ENCODE measurements at places on chromosomes 4 and X.

GRCh38 chr4:131098976-131099375 is 2003.0 kb downstream of the C4orf33 start:
- no peak for DNase-seq

DNA sequence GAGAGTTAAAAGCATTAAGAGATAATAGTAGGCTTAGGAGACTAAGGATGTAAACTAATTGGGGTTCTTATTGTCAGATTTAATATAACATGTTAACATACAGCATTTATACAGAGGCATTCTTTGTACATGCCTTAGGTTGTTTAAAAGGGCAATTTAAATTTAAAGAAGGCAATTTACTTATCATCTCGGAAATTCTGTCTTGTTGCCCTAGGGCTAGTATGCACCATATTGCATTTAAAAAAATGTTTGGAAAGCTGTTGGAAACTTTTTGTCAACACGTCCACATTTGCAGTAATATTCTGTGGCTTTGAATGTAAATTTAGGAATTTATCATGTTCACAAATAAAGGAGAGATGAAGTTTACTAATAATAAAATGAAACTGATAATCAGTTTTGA is 25.5 kb downstream of the GALNT7 start:
- DNase-seq = no peak

DNA sequence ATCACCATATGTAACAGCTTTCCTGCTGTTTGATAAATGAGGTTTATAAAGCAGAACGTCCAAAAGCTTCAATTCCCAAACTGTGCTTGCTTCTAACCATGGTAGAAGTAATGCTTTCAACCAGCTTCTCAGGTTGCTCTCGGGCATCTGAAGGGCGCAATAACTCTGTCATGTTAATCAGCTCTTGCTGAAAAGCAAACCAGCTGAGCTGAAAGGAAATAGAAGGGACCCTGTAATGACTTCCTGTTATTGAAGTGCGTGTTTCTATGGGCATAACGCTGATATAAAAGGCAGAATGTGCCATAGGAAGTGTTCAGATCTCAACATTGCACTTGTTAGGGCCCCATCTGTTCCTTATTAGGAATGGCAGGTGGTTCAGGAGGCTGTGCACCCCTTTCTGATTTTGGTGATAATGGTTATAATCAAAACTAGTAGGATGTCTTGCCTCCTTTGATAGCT is 21.2 kb downstream of the HERC3 start:
- DNase-seq = no peak

DNA sequence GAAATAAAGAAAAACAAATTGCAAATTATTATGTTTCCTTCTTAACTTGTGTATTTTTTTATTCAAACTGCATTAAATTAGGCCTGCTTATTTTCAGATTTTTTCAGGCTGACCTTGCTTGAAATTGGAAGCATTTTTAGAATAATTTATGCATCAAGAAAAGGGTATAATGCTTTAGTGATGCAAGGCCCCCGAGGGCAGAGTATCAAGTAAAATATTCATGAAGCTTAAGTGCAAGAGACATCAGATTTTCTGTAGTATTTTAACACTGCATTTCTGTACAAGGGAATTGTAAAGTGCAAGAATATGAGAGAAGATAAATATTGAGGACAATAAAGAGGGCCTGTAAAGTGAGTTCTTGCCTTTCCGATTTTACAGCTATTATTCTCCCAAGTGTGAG is 485.8 kb upstream of the ATOH1 start:
- DNase-seq = no peak

GRCh38 chr4:151641167-151641566 is 119.6 kb downstream of the GATB start:
- DNase-seq = no peak

- no peak for DNase-seq
Observed at GRCh38 chrX:74525116-74525515, 89.3 kb downstream of the RLIM start.

GRCh38 chrX:30246769-30247489 is at the start of gene MAGEB1:
MAGEB1 (plus strand) TSS chrX:30247146; CDS start chrX:30250494, 3,348 bp downstream.
- DNase-seq = no peak

GRCh38 chr4:180550106-180550505 is 1693.1 kb upstream of the TENM3 start:
- DNase-seq = no peak

- DNase-seq = no peak
Observed at GRCh38 chr4:967113-968104, 6.0 kb downstream of the DGKQ start.

DNA sequence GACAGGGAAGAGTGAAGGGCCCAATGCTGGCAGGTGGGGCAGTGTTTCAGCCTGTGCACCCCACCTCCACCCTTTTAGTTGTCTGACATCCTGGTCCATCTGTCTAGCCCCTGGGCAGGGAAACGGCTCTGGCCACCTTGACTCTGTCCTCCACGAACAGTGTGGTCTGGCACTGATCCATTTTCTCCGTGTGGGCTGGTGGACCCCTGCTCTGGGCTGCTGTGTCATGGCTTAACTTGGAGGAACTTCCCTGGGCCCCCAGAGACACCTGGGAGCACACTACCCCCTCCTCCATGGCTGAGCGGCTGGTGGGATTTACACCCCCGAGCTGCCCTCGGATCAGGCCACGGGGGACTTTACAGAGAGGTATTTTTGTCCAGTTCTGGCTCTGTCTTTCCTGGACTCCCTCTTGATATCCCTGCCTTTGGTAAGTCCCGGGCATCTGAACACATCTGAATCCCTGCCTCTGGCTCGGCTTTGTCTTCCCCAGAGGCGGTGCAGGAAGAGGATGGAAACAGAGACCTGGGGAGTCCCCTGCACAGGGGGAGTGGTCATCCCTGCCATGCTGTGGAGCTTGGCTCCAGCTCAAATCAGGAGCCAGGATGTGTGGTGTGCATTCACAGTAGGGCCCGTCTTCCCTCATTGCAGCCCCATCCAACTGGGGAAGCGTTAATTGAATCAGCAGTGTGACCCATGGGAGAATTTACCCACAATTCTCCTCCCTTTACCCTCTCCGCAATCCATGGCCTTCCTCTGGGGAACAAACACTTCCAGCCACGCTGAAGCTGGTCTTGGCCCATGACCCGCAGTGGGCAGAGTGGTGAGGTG is 6.3 kb upstream of the NKX1-1 start:
- no peak for DNase-seq

DNA sequence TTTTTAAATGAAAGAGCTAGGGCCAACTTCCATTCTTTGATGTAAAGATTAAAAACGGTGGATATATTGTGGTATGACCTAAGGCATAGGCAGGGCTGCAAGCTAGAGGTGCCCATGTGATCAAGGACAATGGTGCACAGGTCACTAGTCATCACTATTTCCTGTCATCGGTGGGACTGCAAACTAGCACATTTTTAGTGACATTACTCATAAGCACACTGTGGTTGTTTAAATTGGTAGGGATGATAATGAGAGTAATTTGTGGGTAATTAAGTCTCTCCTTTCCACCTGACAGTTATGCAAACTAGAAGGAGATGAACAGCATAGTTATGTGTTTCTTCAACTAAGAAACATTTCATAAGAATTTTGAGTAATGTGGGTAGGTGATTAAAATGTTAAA is 85.4 kb downstream of the GPRIN3 start:
- no peak for DNase-seq

- no peak for DNase-seq
Observed at GRCh38 chr4:147059064-147059731, 113.5 kb upstream of the TTC29 start.

- DNase-seq = no peak
Observed at GRCh38 chrX:124239324-124239723, 93.1 kb upstream of the TEX13D start.

GRCh38 chr4:77593101-77593500 is 12.5 kb upstream of the CXCL13 start:
- DNase-seq = no peak

All from kidney glomerular epithelial cell (primary cell).